NCI-H2227 treated with DMSO at 0.1 percent for 48 hours (cell line): ENCODE measurements at places on chromosomes 5 and 9.

GRCh38 chr9:75132244-75132643 is 43.9 kb downstream of the OSTF1 start:
- no peak for DNase-seq

DNA sequence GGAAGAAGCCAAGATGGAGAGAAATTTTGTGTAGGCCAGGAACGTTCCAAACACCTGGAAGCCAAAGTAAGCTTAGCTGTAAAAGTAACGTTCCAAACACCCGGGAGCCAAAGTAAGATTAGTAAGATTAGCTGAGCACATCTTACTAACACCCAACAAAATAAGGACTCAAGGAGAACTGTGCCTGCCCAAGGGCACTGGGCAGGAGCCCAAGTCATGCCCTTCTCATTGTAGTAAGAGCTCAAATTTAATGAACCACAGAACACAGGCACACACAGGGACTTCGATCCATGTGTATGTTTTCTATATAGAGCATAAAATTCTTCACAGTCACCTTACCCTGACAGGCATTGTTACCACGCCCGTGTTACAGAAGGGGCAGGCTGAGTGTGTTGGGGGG is 36.1 kb upstream of the NXNL2 start:
- no peak for DNase-seq

GRCh38 chr5:62100201-62100600 is 205.8 kb upstream of the KIF2A start:
- DNase-seq: no peak

DNA sequence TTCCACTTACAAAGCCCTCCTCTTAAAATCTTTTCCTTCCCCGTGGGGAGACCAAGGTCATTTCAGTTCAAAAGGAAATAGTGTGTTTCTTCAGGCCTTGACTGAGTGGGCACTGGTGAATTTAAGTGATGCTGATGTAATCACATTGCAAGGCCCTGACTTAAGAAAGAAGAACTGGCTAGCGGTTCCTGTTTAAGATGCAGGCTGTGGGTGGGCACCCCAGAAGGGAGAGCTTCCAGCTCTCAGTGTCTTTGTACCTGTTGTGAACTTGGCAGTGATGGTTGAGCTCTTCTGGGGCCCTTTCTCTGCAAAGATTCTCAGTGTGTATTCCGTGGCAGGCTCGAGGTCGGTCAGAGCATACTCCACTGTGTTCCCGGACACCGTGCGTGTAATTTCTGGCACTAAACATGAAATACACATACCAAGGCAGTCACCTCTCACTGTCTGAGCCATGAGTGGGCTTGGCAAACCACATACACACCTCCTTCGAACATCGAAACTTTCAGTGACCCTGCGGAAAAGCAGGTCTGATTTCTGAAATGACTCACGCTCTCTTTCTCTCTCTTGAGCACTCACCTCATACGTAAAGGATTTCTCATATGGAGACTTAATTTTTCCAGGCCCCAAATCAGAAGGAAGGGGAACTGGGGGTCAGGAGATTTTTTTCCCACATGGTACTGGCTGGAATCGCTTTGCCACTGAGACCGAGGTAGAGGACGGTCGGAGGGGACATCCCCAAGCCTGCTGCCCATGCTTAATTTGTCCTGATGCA is 81.9 kb downstream of the TNC start:
- no peak for DNase-seq

DNA sequence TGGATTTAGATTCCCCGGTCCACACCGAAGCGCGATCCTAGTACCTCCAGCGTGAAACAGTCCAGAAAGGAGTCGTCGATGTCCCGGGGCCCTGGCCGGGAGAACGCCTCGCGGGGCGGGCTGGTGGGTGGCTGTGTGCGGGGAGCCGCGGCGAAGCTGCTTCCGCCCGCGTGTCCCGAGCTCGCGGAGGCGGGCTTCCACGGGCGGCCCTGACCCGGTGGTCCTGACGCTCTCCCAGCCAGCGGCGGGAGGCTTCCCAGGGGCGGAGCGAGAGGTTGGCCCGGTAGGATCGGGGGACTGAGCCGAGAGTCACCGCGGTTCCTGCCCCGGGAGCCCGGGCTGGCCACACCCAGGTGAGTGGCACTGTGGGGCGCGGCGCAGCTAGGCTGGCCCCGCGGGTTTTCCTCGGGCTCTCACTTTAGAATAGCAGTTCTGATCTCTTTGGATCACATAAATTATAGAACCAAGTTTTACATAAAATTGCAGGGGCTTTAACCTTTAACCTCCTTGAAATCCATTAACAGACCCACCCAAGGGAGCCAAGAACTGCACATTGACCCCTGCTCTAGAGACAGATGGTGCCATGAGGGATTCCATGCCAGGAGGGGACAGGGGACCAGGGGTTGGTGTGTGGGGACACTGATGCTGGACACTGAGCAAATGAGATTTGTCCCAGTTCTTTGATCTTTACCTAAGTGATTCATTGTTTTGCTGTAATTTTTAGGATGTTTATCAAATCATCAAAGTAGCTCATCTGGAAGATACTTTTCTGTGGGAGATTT is 29.2 kb upstream of the IL31RA start:
- no peak for DNase-seq

GRCh38 chr5:84259283-84260045 is 125.2 kb downstream of the EDIL3 start:
- DNase-seq: no peak

GRCh38 chr5:68420476-68421344 is 205.2 kb downstream of the PIK3R1 start:
- no peak for DNase-seq

GRCh38 chr9:131046581-131047202 is 37.7 kb downstream of the LAMC3 start:
- peak; percentile 19 for DNase-seq

GRCh38 chr5:501831-502184 is 22.4 kb downstream of the SLC9A3 start:
- DNase-seq: no peak

DNA sequence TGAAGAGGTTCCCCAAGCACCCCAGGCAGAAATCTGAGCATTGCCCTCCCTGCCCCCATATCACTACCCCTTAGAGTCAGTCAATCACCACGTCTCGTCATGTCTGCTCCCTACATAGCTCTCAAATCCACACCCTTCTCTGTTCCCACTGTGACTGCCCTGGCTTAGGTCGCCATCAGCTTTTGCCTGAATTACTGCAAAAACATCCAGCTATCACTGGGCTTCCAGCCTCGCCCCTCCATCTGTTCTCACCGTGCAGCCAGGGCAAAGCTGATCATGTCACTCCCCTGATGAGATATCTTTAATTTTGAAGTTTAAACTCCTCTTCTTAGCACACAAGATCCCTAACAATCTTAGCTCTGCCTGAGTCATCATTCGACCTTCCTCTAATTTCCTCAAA is 89.6 kb upstream of the TBC1D2 start:
- no peak for DNase-seq

DNA sequence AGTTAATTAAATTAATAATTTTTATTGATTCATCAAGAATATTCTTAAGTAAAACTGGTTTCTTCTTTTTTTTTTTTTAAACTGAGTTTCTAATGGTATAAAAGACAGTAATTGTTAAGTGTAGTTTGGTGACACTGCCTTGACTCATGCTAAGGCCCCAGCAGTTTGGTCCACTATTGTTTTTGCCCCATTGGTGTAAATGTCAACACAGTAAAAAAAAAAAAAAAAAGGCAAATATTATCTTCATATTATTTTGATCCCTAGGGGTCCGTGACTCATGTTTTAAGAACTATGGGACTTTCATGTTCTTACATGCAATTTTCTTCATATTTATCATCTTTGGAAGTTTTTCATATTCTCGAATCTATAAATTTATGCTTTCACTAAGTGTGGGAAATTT is 29.2 kb upstream of the JAK2 start:
- DNase-seq: no peak

DNA sequence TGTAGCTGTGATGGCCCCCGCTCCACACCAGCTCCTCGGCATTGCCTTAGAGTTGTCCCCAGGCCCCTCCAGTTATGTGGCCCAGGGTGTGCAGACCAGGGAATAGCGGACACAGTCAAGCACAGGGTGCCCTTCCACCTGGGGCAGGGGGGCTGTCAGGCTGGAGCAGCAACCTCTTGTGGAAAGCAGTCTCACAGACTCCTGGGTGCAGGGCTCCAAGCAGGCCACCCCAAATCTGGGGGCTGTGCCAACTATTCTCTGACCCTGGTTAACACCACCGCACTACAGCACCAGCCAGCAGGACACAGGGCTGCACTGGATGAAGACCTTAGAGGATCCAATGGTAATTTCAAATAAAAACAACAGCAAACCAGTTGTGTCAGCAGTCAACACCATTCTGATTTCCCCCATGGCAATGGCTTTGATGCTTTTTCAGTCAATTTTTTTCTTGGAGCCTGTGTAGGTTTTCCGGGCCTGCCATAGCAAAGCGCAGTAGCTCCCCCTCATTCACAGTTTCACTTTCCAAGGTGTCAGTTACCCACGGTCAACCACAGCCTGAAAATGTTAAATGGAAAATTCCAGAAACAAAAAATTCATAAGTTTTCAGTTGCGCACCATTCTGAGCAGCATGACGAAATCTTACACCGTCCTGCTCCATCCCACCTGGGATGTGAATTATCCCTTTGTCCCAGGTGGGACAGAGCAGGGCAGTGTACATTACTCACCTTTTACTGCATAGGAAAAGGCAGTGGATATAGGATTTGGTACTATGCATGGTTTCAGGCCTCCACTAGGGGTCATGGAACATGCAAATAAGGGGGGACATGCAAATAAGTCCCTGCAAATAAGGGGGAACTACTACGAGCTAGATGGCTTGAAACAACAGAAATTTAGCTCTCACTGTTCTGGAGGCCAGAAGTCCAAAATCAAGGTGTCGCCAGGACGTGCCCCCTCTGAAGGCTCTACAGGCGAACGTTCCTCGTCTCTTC is 49.0 kb downstream of the C5orf15 start:
- DNase-seq: no peak

DNA sequence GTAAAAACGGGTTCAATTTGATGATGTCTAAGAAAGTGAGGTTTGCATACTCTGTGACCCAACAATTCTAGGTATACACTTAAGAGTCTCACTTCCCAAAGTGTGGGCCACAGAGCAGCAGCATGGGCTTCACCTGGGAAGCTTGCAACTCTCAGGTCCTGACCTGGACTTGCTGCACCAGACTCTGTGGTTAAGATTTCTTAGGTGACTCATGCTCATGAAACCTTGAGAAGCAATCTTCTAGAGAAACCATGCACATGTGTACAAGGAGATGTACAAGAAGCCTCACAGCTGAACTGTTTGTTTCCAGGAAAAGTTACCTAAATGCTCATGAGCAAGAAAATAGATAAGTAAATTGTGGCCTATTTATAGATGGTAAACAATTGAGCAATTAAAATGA is 30.0 kb downstream of the DNAJC21 start:
- DNase-seq: no peak

DNA sequence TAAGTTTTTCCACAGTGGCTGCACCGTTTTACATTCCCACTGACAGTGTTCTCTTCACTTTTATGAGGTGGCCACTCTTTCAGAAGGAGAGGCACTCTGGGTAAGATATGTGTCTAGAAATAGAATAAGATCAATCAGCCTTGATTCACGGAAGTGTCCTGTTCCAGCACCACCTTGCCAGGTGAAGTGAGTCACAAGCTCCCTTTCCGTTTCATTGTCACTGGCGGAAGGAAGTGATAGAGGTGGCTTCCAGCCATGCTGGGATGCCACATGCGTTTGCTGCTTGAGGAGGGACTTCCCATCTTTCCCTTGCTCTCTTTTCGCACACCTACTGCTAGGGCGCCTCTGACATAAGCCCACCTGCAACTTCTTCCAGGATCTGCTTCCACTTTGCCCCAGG is 217.1 kb downstream of the PIK3R1 start:
- DNase-seq: no peak

DNA sequence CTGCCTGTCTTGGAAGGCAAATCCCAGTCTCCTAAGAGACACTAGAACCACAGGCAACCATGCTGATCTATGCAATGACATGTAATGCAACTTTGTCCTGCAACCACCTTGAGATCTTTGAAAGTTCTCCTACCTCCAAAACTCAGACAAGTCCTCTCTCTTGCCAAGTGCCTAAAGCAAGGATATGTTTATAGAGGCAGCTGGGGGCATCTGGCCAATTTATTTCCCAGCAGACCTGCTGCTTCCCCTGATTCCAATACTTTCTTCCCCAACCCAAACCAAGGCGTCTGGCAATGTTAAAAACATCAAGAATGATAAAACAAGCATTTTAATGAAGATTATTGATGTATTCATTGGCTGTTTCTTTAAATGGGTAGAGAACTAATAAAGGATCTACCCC is 138.4 kb downstream of the DOCK8 start:
- DNase-seq: no peak

DNA sequence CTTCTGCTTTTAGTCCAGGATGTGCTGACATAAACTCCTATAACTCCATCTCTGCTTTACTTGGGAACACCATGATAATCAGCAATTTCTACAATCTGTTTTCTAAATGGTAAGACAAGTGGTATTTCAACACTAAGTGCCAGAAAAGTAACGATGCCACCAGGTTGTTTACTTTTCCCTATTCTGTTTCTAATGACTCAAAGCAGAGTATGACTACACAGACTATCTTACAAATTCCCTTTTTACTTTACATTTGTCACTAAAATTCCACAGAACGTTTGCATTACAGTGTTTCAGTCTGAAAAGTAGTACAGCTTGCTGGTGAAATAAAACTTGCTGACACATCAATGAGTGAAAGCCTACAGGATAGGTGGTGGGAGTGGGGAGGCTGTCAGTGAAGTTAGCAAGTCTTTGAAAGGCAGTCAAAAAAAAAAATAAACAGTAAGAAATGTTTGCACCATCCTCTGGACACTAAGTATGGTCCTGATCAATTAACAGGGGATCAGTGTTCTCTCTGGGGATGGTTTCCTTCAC is 186.5 kb downstream of the LURAP1L start:
- DNase-seq: no peak

DNA sequence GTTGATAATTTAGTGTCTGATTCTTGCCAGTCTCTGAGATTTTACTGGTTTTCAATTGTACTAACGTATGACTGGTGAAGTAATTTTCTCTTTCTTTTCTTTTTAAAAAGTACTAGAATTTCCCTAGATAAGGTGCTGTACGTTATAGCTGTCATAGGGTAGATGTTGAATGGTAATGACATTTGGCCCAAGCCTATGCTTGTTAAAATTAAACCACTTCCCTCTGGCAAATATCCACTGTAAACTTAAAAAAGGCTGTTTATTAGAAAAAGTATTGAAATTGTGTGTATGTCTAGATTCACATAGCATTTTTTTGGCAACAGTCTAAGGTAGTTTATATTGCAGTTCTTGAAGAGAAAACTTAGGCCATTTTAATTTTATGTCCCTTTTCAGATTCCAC is 97.6 kb downstream of the NNT start:
- DNase-seq: no peak

DNA sequence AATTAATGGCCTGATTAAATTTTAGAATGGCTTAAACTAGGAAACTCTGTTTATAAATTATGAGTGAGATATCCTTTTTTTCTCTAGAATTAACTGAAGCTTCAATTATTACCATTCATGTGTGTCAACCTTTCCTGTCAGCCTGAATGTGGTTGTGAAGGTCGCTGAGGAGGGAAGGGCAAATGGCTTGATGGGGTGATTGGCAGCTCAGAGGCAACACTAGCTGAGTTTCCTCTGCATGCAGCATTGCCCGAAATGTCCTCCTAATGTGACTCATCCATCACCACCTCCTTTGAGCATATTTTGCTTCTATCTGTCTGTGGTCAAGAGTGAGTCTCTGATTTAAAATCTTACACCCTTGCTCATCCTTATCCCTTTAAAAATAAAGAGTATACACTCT is 281.9 kb downstream of the TENT4A start:
- no peak for DNase-seq

- no peak for DNase-seq
These were observed 849.6 kb upstream of the DMAC1 start for GRCh38 chr9:8649160-8649559.
